NCI-H1417 (cell line): ENCODE measurements at places on chromosomes 1 and 21.

DNA sequence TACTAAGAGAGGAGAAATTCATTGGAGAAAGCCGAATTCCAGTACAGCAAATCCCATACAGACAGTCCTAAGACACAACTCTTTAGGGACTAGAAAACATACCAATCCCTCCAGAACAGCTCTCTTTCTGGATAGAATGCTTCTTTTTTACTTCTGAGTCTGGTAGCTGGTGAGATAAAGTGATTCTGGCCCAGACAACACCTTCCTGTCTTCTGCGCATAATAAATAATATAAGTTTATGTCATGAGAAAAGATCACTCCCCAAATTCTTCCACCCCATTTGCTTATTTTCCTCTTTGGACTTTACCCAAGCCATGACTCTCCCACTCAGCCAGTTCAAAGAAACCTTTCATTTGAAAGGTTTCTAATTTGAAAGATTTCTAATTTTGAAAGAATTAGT is 98.4 kb downstream of the EDEM3 start:
- DNase-seq: no peak

- DNase-seq: no peak
Observed at GRCh38 chr1:156638189-156638985, 3.5 kb upstream of the BCAN start.

- no peak for DNase-seq
Observed at GRCh38 chr1:61742620-61743430, 545 bp downstream of the PATJ start.

GRCh38 chr1:41192456-41193178 is 49.5 kb downstream of the SCMH1 start:
- no peak for DNase-seq

DNA sequence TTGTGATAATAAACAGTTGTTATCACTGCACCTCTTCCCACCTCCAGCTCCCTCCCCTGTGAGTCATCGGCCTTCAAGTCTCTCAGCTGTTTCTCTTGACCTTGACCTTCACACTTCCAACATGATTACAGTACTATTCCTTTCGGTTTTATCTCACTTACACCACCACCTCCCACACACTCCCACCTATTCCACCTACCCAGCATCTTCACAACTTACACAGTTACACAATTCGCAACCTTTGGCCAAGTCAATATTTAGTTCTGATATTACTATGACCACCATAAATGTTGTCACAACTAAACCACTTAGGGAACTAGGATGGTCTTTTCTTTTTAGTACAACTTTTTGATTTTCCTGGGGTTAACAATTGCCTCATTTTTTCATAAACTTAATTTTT is 60.2 kb downstream of the RIPK4 start:
- DNase-seq: no peak

GRCh38 chr1:156511644-156512043 is 11.1 kb upstream of the MEF2D start:
- DNase-seq: no peak

GRCh38 chr1:166354406-166354805 is 187.6 kb upstream of the FAM78B start:
- DNase-seq: peak; percentile 29

DNA sequence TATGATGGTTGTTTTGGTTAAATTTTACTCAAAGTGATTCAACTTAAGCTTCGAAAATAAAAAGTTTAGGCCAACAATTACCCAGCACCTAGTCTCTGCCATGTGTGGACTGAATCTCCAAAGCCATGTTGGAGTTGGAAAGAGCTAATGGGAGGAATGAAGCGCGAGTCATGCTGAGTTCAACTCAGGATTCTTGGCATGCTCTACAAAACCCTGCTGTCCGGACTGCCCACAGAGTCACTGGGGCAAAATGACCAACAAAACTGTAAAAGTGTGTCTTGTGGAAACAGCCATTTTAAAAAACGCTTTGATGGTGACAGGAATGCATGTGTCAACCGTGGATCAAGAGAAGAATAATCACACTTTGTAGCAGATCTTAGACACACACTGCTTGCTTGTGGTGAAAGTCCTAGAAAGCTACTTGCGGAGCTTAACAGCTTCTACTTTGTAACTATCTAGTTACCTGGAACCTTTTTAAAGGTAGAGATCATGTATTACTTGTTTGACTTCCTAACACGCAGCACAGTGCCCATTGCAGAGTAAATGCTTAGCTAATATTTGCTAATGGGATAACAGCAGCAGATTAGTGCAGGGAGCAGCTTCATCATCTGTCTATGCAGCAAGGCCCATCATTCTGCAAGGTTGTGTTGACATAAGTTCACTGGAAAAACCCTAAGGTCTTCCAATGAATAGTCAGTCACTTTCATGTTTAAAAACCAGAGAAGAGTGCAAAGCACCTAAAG is 7.0 kb upstream of the GBP6 start:
- peak; percentile 57 for DNase-seq

GRCh38 chr1:51313268-51313852 is 17.0 kb downstream of the TTC39A start:
- no peak for DNase-seq

DNA sequence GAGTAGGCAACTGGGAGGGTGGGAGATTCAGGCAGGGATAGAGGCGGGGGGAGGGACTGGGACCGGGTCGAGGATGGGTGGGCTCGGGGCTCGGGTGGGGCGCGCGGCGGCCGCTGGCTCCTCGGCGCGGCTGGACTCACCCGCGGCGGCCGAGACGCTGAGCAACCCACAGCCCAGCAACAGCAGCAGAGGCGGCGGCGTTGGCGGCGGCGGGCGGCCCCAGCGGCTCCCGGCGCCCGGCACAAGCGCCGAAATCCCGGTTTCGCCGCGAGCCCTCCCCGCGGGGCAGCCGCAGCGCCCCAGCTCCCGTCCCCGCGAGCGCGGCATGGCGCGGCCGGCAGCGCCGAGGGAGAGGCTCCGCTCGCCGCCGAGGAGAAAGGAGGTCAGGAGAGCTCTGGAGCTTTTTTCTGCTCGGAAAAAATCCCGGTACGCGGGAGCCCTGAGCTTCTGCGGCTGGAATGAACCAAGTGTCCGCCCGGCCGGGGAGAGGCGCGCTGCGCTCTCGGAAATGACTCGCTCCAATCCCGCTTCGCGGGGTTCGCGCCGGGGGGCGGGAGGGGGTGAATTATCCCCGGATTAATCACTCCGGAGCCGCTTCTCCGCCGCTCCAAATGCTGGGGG is at the start of gene CSMD2:
Gene CSMD2 (minus strand): TSS at position 460 of the 621 bp plus-strand sequence. CDS start 133 bp downstream, at position 327.
- DNase-seq: peak; percentile 55

DNA sequence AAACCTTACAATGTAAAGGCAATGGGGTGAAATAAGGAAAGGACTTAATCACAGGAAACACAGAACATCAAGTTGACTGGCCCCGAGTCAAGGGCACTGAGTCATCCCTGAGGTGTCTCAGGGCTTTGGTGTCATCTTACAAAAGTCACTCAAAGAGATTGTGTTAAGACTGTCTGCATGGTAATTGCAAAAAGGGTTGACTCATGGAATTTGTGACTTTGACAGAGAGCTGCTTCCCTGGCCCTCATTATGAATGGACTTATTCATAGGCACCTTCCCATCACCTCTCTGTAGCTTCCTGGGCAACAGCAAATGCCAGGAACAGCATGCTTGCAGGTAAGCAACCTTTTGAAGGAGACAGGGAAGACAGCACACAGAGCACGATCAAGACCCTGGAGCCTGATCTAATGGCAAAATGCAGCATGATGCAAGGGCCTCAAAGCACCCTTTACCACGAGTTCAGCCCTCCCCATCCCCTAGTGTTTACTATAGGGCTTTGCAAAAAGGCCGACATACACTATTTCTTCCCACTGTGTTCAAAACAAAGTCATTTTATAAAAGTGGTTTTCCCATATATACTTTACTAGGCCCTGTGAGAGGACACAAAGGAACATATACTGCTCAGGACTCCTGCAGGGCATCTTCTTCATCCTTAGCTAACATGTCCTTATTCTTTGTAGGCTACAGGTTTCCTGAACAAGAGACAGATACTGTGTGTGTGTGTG is 17.1 kb downstream of the ZP4 start:
- no peak for DNase-seq

DNA sequence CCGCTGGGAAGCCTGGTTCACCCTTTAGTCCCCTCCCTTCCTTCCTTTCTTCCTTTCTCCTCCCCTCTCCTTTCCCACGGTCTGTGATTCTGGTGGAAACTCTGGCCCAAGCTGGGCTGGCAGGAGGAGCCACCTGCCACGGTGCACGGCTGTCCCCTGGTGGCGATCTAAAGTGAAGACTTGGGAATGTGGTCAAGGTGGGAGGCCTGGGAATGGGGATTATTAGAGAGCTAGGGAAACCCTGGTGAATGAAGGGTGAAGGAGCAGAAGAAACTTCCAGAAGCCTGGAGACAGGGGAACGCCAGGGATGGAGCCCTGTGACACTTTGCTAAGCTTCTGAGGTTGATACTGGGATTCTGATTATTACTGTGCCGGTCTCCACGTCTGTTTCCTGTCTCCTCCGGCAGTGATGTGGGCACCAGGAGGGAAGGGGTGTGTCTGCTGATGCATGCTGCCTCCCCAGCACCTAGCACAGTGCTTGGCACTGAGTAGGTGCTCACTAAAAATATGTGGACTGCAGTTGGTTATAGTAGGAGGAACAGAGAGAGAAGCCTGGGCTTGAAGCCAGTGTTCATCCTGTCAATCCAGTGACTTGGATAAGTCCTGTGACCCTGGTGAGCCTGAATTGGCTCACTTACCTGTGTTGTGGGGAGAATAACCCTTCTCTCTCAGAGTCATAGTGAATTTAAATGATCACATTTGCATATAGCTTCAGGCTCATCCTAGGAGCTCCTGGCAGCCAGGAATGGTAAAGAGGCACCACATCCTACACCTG is 71.2 kb upstream of the NBPF3 start:
- peak; percentile 42 for DNase-seq

DNA sequence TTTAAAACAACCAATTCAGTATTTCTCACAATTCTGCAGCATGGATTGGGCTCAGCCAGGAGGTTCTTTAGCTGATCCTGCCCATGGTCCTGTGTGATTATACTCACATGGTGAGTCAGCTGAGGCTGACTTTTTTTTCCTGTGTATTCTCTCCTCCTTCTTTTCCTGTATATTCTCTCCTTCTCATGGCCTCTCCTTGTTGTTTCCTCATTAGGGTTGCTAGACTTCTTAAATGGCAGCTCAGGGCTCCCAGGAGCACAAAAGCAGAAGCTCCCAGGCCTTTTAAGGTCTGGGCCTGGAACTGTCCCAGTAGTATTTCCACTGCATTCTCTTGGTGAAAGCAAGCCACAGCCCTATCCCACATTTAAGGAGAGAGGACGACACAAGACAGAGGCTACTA is 26.8 kb downstream of the VANGL1 start:
- DNase-seq: no peak

DNA sequence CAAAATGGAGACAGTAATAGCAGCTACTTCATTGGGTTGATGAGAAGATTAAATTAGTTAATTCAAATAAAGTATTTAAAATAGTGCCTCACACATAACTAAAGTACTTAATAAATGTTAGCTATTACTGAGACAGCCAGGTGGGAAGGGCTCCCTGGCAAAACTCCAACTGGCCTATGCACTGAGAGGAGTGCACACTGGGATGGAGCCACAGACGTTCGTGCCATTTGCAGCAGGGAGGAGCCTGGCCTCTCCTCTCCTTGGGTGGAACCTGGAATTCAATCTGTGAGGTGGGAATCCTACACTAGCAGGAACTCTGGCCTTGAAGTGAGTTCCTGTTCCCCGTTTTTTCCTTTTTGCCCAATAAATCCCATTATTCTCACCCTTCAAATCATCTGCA is 28.1 kb downstream of the SLC5A9 start:
- peak; percentile 34 for DNase-seq

GRCh38 chr1:4515727-4516289 is 138.6 kb upstream of the AJAP1 start:
- no peak for DNase-seq

- no peak for DNase-seq
Observed at GRCh38 chr1:9630331-9631111, 21.0 kb upstream of the PIK3CD start.

DNA sequence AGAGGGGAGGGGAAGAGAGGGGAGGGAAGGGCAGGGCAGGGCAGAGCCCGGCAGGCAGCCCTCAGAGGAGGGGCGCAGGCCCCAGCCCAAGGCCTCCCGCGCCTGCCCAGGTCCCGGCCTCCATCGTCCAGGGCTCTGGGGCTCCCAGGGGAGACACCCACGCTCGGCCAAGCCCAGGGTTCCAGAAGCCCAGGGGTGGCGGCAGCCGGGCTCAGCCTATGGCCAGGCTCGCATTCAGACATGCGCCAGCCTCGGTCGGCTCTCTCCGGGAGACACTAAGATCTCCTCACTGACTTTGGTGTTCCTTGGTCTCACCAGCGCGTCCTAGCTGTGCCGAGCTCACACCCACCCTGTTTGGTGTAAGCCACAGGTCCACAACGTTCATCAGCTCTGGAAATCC is 7.1 kb upstream of the ANKRD65 start:
- DNase-seq: no peak

GRCh38 chr1:175319112-175319911 is 126.7 kb upstream of the KIAA0040 start:
- peak; percentile 47 for DNase-seq

DNA sequence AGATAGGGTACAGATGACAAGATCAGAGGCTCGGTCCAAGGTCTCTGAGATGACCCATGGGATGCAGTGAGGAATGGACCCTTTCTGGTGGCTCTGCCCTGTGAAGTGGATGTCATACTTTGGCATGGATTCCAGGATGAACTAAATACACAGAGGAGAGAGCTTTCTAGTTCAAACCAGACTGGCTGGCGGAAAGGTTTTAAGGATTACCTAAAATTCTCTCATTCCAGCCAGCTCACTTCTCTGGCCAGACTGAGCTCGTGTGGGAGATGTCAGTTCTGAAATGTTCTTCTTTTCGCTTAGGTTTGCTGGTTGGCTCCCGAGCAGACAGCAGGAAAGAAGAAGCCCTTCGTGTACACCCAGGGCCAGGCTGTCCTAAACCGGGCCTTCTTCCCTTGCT is 6.2 kb downstream of the RNPEP start:
- DNase-seq: no peak

DNA sequence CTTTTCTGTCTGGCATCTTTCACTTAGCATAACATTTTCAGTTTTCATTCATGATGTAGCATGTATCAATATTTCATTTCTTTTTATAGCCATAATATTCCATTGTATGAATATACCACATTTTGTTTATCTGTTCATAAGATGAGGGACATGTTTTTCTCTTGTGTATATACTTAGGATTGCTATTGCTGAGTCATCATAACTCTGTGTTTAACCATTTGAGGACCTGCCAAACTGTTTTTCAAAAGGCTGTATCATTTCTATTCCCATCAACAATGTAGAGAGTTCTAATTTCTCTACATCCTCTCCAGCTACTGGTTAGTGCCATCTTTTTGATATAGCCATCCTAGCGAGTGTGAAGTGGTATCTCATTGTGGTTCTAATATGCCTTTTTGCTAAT is 26.2 kb downstream of the MPZL1 start:
- DNase-seq: no peak
